ENCODE measurements at places on chromosomes 1 and 21. TPM values are rescaled to one million over a fixed set of nuclear protein-coding genes. Genes with fewer than 3 reads are reported as not detected.

DNA sequence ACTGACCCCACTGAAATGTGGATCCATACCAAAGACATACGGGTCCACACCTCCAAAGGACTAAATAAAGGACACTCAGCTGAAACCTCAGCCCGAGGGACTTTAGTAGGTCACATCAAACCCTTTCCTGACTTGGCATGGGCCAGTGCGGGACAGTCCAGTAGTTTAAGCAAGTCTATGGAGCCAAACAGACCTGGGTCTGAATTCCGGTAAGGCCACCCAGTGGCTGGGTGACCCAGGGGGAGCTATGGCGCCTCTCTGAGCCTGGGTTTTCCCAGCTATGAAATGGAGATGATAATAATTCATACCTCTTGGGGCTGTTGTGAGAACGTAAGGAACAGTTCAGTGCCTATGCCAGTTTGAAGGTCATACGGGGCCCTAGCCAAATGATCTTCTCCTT lies 36.2 kb upstream of the ZBTB40 start:
- no peak for DNase-seq

Gene TNNT2
- total RNA-seq = not detected

Gene SLC30A2
- not detected for total RNA-seq

DNA sequence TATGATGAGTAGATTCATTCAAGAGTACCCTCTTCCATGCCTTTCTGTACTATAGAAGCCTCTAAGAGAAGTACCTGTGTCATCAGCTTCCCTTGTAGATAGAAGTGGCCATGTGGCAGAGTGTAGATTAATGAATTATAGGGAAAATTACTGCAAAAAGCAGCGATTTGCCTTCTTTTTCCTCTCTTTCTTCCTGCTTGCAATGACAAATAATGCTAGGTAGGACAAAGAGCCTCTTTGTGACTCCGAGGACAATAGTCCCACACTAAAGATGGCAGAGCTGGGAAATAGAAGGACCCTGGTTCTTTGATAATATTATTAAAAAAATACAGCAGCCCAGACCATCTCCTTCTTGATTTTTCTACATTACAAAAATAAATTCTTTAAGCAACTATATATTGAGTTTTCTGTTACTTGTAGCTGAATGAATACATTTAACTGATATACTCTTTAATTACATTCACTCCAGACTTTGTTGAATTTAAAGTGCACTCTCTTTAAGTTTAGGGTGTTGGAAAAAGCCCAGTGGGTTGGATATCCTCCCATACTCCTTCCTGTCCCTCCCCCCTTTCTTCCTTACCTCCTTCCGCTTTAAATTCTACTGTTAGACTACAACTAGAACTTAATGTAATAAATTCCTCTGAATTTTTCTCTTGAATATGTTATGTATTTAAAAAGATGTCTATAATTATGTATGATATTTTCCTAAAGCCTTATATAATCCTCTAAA lies 198.2 kb upstream of the APP start:
- DNase-seq = no peak

Gene TSPEAR
- not detected for total RNA-seq

Gene TMOD4
- not detected for total RNA-seq

GRCh38 chr1:173360487-173361063 lies 116.6 kb upstream of the PRDX6 start:
- DNase-seq = no peak

Gene RHD
- total RNA-seq = 0.41 TPM

DNA sequence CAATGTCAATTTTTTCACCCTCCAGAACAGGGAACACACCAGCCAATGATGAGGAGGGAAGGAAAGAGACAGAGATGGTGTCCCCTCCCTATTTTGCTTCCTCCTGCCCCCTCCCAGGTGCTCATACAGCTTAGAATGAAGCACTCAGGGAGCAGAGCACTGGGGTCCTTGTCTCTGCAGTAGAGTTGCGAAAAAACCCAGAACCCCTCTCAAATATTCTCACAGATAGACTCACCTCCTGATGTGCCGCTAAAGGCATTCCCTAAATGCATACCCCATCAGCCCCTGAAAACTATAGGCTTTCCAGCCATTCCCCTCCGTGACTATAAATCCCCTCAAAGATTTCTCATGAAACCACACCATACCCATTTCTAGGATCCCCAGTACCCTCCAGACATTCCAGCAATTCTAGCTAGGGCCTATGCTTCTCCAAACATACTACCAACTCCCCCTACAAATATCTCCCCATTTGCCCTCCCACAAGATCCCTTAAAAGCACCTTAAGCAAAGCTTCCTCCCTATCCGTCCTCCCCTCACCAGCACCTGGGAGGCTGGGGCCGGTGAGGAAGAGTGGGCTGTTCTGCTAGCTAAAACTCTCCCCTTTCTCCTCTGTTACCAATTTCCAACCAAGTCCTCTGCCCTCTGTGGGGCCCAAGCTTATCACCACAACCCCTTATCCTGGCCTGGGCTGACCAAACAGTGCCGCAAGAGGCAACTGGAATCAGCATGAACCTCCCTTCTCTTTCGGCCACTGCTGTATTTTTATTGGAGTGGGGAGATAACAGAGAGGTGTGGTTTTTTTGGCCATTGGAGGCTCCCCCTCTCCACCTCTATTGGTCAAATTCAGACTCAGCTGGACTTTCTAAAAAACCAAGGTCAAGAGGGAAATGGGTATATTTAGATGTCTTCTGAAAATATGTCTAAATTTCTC lies 54.7 kb downstream of the RHBG start:
- DNase-seq = no peak

DNA sequence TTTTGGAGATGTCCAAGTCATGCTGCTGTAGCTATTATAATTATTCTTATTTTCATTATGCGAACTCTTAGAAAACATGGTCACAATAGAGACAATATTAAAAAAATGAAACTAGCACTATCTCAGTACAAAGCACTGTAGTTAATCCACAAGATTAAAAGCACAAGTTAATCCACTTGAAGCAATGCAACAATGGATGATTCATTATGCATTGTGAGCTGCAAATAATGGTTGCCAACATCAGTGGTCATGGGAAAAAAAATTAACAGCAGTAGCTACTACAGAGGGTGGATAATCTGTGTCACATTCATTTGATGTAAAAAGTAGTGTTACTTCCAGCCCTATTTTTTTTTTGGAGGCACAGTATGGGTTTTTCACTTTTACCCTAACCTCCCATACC lies 56.7 kb downstream of the DPT start:
- DNase-seq = no peak

DNA sequence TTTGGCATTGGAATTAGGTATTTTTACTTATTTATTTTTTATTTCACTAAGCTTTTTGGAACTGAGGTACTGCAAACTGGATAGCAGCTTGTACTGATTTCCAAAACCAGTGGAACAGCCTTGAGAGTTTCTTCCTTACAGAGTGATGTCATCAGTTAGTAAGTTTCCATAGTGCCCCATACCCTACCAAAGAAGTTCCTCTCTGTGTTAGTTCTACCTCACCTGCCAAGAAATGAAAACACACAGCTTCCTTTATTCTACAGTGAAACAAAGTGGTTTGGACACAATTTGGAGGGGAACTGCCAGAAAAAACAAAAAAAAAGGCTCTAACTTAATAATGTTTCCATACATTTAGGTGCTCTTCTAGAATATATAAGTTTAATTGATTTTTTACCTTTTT lies 430.9 kb upstream of the ADGRL2 start:
- DNase-seq = no peak

Gene SGIP1
- total RNA-seq = 45.2 TPM

DNA sequence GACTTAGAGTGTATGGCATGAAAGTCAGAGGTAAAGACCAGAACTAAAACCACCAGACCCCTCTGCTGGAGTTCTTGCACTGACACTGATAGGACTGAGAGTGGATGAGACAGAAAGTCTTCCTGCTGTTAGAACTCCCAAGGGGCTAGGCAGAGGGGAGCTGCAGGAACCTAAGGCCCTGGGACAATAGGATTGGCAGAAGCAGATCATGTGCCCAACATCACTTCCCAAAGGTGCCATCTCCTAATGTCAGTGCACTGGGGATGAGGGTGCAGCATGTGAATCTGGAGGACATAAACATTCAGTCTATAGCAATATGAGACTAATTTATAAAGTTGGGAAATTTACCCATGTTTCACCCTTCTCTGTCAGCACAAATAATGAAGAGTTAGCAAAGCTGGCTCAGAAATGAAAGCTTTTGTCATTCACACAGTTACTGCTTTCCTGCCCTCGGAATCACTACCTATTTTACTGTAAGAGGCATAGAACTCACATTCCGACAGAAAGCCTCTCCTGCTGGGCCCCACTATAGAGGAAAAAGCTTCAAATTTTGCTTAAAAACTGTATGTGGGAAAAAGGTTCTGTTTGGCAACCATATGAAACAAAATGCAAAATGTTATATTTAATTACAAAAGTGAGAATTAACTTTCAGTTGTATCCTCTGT lies 49.9 kb upstream of the SSX2IP start:
- no peak for DNase-seq

Gene VHLL
- 0.82 TPM for total RNA-seq

Gene PMF1
- 26.5 TPM for total RNA-seq

DNA sequence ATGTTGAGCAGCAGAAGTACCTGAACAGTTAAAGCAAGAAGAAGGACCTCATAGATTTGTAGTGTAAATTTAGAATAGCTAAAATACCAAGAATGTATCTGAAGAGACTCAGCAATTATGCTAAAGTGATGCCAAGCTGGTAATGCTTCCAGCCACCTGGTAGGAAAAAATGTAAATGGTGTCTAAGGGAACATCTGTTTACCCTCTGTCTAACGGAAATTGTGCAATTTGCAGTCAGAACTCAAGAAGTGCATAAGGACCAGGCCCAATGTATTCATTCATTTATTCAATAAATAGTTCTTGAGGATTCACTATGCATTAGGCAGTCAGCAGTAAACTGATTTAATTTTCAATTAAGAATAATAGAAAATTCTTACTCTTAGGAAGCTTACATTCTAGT lies 116.0 kb upstream of the ADGRL4 start:
- DNase-seq = no peak

Gene BRWD1
- total RNA-seq = 399 TPM

DNA sequence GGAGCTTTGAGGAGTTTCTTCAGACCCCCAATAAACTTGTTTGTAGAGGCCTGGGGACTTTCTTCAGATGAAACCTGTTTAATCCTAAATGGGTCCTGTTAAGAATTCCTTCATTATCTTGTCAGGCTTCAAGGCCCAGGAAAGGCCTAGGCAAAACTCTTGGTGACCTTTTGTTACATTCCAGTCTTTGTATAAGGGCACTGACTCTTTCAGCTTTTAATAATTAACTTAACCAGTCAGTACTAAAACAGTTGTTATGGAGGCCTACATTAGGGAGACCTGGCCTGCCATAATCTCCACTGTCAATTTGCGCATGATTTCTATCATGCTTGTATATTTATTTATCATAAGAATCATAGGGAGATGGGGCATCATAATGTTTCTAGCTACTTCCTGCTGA lies 110.2 kb downstream of the FCRL5 start:
- DNase-seq = no peak

DNA sequence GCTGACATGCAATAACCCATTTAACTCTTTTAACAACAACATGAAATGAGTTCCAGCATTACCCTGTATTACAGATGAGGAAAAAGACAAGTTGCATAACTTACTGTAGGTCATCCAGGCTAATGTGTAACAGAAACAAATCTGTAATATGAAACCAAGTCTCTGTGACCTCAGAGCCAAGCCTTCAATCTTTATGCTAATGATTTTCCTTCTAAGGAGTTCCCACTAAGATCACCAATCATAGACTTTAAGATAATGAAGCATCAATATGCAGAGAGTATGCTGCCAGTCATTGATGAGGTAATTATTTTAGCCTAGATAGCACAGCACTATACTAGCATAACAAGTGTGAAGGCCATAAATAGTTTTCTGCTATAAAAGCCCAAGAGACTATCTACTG lies 35.6 kb upstream of the RNPC3 start:
- DNase-seq = no peak

DNA sequence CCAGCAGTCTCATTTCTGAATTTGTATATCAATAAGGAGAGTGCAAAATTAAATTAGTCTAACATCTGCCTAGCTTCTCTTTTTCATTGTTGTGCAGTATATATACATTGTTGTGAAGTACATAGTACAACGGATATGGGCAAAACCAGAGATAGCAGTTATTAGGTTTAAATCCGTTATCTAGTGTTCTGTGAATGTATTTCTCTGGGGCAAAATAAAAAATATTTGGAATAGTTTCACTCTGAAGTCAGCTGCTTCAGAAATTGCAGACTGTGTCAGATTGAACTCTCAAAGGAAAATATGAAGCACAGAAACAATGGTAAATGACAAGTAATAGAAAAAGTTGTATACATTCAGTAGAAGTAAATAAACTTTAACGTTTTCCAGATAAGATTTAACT lies 836.5 kb upstream of the CXADR start:
- no peak for DNase-seq

GRCh38 chr1:31215065-31215570 lies 24.6 kb downstream of the NKAIN1 start:
- no peak for DNase-seq

DNA sequence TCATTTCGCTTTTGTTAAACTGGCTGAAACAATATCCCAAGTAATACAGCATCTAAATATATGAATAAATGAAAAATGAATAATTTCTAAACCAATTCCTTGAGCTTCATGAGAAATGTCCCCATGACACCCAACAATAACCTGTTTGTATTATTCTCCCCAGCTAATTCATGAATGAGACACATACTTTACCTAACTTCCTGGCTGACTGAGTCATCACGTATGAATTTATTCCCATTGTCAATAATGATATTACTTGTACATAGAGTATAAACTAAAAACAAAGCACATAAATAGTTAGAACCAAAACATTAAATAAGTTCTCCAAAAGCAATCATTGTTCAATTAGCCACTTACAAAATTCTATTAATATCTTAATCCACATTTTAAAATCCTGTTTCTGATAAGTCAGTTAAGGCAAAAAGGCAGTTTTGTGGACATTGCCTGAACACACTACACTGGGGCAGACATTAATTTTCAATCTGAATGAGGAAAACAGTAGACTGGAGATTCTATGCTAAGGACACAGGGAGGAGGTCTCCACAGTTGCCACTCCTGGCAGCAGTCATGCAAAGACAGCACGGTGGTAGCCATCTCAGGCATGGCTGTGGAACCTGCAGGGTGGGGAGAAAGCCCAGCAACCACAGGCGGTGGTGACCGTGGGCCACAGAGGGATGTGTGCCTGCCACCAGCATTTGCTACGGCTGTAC lies 48.2 kb downstream of the SLC9C2 start:
- DNase-seq = no peak

- no peak for DNase-seq
Observed at GRCh38 chr1:101451888-101452287, 215.1 kb downstream of the S1PR1 start.

Gene E2F2
- 1.2 TPM for total RNA-seq

DNA sequence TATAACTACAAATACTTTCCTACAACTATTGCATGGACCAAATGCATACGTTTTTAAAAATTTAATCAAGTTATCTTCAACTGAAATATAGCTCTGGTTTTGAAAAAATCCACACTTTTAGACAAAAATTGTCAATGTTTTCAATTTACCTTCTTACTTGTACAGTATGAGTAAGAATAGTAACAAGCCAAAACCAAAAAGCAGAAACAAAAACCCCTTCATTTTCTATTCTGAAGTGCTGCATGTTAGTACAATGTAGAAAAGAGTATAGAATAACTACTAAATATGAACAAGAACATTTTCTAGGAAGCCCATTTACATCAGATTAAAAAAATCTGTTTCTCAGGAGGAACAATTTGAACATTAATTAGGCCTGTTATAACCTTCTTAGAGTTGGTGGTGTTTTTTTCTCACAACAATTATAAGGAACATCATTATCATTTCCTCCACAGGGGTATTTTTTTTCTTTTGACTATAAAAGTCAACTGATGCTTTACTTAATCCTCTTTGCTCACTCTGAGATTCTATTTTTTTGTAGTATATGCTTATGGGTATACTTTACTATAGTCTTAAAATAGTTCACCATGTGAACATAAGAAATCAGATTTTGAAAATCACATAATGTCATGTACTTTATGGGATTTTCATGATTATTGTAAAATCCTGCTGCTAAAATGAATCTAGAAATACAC lies 475.4 kb downstream of the PTBP2 start:
- no peak for DNase-seq
